Naive thymus-derived CD4-positive, alpha-beta T cell (primary cell): ENCODE measurements at places on chromosomes 2 and 18.

DNA sequence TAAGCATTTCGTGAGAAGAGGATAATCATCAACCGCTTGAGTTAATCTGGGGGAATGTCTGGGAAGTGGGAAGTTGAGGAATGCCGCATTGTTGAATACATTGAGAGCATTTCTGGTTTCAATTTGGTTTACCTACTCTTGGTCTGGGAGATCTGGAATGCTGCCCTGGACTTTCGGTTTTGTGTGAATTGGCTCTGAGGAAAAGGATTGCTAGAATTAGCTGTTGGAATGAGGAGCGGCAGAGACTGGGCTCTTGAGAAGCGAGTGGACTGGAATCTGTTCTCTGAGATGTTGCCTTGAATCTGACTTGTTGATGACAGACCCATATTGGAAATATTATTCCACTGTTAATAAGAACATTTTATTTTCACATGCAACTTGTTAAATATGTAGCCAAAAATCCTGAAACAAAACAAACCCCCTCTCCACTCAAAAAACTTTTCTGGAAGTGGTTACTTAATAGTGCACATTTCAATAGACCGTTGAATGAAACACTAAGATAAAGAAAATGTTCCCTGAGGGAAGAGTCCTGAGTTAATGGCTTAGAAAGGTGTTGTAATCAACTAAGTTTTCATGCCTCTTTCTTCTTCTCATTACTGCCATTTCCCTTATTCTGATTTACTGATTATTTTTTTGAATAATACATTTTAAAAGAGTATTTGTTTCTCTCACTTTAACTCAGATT is 50.8 kb downstream of the PTPRM start:
- no peaks in the 10 kb centered on the region for H3K4me1 ChIP-seq
- no peaks in the 10 kb centered on the region for H3K36me3 ChIP-seq
- DNase-seq: no peak
- no peaks in the 10 kb centered on the region for H3K27me3 ChIP-seq

DNA sequence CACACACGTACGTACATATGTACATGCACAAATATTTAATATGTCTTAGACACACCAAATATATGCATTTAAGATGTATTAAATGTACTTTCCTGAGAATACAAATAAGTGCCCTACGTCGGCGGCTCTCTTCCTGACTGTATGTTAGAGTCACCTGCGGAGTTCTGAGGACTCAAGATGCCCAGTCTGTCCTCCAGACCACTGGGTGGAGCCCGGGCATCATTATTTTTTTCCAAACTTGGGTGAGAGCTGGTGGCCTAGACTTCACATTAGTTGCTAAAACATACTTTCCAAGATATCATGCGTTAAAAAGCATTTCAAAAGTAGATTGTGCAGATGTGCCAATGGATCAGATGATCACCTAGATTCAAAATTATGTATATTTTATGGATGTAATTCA is 2.9 kb downstream of the IL18R1 start:
- peaks cover 5% of the 10 kb centered on the region for H3K36me3 ChIP-seq
- H3K27me3 ChIP-seq: no peaks in the 10 kb centered on the region
- no peak for DNase-seq
- no peak overlapping the region for H3K27ac ChIP-seq
- no peak overlapping the region for H3K4me3 ChIP-seq

GRCh38 chr2:3314626-3315025 is 63.0 kb downstream of the EIPR1 start:
- no peaks in the 10 kb centered on the region for H3K27me3 ChIP-seq
- no peak overlapping the region for H3K4me3 ChIP-seq
- no peak for DNase-seq
- H3K27ac ChIP-seq: no peak overlapping the region
- peaks cover 9% of the 10 kb centered on the region for H3K36me3 ChIP-seq

DNA sequence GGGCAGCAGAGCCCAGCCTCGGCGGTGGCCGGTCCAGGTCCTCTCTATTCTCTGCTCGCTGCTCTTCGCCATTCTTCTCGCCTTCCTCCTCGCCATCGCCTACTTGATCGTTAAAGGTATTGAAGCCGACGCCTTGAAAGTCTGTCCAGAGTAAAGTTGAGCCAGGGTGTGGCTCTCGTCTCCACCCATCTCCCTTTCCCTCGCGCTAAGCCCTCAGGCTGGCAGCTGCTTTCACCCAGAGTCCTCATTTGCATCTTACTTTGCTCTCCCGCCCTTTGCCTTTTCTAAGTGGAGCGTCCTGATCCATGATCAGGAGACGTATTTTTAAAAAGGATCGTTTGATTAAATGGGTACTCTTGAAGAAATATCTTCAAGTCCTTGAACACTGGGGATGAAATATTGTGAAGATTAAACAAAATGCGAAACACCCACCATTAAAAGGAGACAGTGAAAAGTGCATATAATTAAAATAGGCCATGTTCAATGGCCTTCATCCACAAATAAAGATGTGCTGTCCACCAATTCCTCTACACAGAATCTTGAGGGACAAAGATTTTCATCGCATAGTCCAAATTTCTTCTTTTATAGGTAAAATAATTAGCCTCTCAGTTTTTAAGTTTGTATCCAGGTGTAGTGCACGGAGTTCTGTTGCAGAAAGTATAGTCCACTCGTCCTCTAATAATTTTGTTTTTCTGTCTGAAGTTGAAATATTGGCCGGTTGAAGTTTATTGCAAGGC is 657 bp downstream of the ARL6IP6 start:
- no peak for DNase-seq
- no peaks in the 10 kb centered on the region for H3K27me3 ChIP-seq
- peaks cover 35% of the 10 kb centered on the region for H3K4me1 ChIP-seq

DNA sequence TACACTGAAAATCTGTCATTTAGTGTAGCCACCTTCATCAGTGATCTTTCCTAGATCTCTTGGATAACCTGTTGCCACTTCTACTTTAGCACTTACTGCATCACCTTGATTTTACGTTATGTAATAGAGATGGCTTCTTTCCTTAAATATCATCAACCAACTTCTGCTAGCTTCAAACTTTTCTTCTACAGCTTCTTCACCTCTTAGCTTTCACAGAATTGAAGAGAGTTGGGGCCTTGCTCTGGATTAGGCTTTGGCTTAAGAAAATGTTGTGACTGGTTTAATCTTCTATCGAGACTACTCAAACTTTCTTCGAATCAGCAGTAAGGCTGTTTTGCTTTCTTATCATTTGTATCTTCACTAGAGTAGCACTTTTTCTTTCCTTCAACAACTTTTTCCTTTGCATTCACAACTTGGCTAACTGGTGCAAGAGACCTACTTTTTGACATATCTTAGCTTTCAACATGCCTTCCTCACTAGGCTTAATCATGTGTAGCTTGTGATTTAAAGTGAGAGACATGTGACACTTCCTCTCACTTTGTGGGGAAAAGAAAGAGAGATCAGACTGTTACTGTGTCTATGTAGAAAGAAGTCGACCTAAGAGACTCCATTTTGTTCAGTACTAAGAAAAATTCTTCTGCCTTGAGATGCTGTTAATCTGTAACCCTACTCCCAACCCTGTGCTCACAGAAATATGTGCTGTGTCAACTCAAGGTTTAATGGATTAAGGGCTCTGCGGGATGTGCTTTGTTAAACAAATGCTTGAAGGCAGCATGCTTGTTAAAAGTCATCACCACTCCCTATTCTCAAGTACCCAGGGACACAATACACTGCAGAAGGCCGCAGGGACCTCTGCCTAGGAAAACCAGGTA is 99.6 kb downstream of the ATL2 start:
- DNase-seq: no peak
- H3K27me3 ChIP-seq: no peaks in the 10 kb centered on the region

DNA sequence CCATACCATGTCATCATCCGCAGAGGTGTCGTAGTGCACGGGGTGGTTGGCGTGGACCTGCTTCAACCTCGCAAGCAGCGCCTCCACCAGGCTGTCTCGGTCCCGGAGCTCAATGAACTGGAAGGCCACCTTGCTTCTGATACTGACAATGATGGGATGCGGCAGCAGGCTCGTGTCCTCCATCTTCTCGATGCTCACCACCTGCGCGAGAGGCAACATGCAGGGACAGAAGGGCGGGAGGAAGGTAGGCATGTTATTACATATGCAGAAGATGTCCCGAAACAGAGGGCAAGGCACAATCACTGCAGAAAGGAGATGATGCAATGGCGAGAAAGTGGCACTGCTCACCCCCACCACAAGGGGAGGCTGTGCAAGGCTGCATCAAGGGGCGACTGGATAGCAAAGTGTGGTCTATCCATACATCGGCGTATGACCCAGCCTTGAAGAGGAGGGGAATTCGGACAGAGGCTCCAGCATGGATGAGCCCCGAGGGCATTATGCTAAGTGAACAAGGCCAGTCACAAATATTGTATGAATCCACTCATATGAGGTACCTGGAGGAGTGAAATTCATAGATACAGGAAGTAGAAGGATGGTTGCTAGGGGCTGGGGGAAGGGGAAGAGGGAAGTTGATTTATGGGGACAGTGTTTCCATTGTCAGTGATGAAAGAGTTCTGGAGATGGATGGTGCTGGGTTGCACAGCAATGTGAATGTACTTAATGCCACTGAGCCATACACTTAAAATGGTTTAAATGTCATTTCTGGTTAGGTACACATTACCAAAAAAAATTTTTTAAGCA is 36.6 kb downstream of the RPL31 start:
- no peaks in the 10 kb centered on the region for H3K4me1 ChIP-seq
- H3K36me3 ChIP-seq: no peaks in the 10 kb centered on the region
- no peaks in the 10 kb centered on the region for H3K27me3 ChIP-seq
- H3K4me3 ChIP-seq: no peak overlapping the region

DNA sequence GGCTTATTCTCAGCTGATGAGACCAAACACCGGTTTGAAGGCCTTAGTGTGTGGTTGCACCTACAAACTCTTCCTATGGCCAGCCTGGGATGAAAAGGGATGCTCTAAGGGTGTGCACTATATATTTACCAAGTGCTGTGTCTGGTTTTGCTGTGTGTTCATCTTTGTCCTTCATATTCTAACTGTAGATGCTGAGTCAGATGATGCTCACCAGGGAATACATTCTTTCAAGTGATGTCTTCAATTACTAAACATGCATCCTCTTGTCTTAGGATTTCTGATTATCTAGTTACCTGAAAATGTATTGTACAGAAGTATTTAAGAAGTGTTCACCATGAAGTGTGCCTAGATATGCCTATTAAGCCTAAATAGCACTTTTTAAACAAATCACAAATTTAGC is 1111.6 kb upstream of the ZEB2 start:
- no peaks in the 10 kb centered on the region for H3K4me1 ChIP-seq
- H3K4me3 ChIP-seq: no peak overlapping the region
- DNase-seq: no peak
- H3K36me3 ChIP-seq: no peaks in the 10 kb centered on the region
